ENCODE measurements at places on chromosomes 12 and 14. TPM values are rescaled to one million over a fixed set of nuclear protein-coding genes. Genes with fewer than 3 reads are reported as not detected.

- no peaks in the 10 kb centered on the region for H3K36me3 ChIP-seq
- no peak for DNase-seq
- peak overlapping the region; percentile 36 for H3K4me3 ChIP-seq
Observed at GRCh38 chr14:94907626-94908261, 137.8 kb upstream of the GSC start.

- H3K4me3 ChIP-seq = no peak overlapping the region
- H3K4me1 ChIP-seq = peaks cover 7% of the 10 kb centered on the region
- peak overlapping the region; percentile 74 for H3K27ac ChIP-seq
- no peaks in the 10 kb centered on the region for H3K36me3 ChIP-seq
Observed at GRCh38 chr12:64098709-64099354, 123.3 kb downstream of the KICS2 start.

- no peak for DNase-seq
- H3K27me3 ChIP-seq = no peaks in the 10 kb centered on the region
- H3K36me3 ChIP-seq = no peaks in the 10 kb centered on the region
- H3K27ac ChIP-seq = no peak overlapping the region
Observed at GRCh38 chr12:57627501-57628279, 5.3 kb downstream of the B4GALNT1 start.

GRCh38 chr14:77485256-77485655, 13.4 kb downstream of the ISM2 start:
- no peak for DNase-seq
- no peak overlapping the region for H3K27ac ChIP-seq
- no peaks in the 10 kb centered on the region for H3K36me3 ChIP-seq
- H3K27me3 ChIP-seq = no peaks in the 10 kb centered on the region
- H3K4me1 ChIP-seq = no peaks in the 10 kb centered on the region

DNA sequence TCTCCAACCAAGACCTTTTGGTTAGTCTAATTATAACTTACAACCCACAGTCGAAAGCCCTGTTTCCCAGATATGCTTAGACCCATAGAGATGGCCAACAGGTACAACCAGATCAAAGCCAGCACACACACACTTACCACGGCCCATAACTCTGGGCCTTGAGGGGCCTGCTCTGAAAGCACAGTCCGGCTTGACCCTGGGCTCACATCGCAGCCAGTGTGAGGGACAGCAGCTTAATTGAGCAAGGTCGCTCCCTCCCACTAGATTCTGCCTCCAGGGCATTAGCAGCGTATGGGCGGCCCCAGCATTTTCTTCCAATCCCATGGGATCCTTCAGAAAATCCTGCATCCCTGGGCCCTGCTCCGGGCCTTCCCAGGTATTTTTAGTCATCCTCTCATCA, 157.4 kb upstream of the FKBP4 start:
- H3K27me3 ChIP-seq = no peaks in the 10 kb centered on the region
- H3K4me3 ChIP-seq = no peak overlapping the region
- H3K4me1 ChIP-seq = no peaks in the 10 kb centered on the region
- no peaks in the 10 kb centered on the region for H3K36me3 ChIP-seq

DNA sequence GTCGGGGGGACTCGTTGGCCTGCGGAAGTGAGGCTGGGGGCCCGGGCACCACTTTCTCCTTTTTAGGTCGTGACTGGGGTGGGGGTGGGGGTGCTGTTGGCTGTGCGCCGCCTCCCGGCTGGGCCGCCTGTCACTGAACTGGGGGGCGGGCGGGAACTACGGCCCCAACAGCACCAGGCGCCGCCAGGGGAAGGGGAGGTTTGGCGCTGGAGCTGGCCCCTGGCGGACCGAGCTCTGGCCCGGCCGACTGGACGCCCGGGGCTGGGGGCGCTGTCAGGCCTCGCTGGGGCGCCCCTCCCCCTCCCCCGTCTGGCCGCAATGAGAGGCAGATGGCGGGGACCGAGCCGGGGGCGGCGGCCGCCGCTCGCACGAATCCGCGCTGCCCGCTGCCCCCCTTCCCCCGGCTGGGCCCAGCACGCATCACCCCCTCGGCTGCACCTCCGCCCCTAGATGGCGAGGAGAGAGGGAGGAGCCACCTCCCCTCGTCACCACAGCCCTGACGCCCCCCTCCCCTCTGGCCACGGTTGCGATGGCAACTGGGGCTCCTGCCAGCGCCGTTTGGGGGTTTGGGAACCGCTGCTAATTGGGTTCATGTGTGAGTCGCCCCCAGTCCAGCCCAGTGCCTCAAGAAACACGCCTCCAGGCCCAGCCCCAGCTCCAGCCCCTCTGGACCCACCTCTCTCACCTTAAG, 723 bp downstream of the NFATC4 start:
- no peaks in the 10 kb centered on the region for H3K27me3 ChIP-seq
- peaks cover 5% of the 10 kb centered on the region for H3K4me1 ChIP-seq
- peak overlapping the region; percentile 98 for H3K27ac ChIP-seq
- peak; percentile 58 for DNase-seq
- no peaks in the 10 kb centered on the region for H3K36me3 ChIP-seq

DNA sequence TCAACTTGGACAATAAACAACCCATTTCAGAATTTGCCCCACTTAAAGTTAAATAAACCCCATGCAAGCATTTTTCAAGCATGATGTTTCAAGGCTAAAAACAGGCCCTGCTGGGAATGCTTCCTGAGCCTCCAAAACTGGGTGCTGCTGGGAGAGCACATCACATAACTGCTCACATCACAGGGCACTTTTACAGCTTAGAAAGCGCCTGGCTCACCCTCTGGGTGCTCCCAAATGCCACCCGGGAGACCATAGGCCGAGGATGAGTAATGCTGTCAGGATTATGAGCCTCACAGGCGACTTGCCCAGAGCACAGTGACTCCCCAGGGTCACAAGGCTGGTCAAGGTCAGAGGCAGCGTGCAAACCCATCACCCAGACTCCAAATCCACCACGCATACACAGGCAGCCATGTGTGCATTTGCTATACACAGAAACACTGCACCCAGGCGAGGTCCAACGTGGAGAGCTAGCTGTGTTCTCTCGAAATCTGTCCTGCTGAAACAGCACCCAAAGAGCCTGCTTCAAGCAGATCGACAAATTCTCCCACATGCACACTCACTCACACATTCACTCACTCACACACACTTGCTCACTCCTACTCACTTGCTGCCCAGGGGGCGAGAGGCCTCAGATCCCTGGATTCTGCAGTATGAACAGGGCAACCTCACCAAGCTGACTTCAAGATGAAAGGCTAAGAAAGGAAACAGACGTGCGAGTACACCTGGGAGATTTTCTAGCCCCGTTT, 58.7 kb downstream of the ITPK1 start:
- H3K27ac ChIP-seq = no peak overlapping the region
- H3K36me3 ChIP-seq = no peaks in the 10 kb centered on the region
- no peak overlapping the region for H3K4me3 ChIP-seq
- no peaks in the 10 kb centered on the region for H3K4me1 ChIP-seq

GRCh38 chr14:104280902-104281767, 142.7 kb downstream of the KIF26A start:
- peak; percentile 40 for DNase-seq
- no peaks in the 10 kb centered on the region for H3K4me1 ChIP-seq
- no peak overlapping the region for H3K4me3 ChIP-seq
- peaks cover 37% of the 10 kb centered on the region for H3K27me3 ChIP-seq

DNA sequence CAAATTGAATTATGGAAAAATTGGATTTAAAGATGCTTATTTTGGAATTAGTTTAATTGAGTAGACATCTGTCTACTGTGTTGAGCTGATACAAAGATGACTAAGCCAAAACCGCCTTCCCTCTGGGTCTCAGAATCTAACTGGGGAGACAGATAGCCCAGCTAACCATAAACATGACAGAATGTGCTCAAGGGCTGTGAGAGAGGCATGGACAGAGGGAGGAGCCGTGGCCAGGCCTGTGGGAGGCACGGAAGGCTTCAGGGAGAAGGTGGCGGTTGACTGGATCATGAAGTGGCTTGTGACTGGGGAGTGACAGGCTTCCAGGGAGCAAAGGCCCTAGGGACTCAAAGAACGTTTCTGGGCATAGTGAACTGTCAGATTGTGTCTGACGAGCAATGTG, 74.6 kb downstream of the DACT1 start:
- H3K27ac ChIP-seq = no peak overlapping the region
- no peaks in the 10 kb centered on the region for H3K27me3 ChIP-seq
- no peaks in the 10 kb centered on the region for H3K4me1 ChIP-seq
- H3K4me3 ChIP-seq = no peak overlapping the region
- H3K36me3 ChIP-seq = no peaks in the 10 kb centered on the region

GRCh38 chr14:62943202-62943601, 102.1 kb downstream of the KCNH5 start:
- H3K27me3 ChIP-seq = no peaks in the 10 kb centered on the region
- no peak overlapping the region for H3K27ac ChIP-seq
- no peaks in the 10 kb centered on the region for H3K4me1 ChIP-seq
- DNase-seq = no peak
- no peaks in the 10 kb centered on the region for H3K36me3 ChIP-seq

- no peak for DNase-seq
- no peaks in the 10 kb centered on the region for H3K36me3 ChIP-seq
- no peak overlapping the region for H3K4me3 ChIP-seq
- H3K27ac ChIP-seq = no peak overlapping the region
- H3K4me1 ChIP-seq = no peaks in the 10 kb centered on the region
- no peaks in the 10 kb centered on the region for H3K27me3 ChIP-seq
Observed at GRCh38 chr14:42028607-42029006, 421.9 kb downstream of the LRFN5 start.

The TNFAIP2 gene
- 76.5 TPM for total RNA-seq

DNA sequence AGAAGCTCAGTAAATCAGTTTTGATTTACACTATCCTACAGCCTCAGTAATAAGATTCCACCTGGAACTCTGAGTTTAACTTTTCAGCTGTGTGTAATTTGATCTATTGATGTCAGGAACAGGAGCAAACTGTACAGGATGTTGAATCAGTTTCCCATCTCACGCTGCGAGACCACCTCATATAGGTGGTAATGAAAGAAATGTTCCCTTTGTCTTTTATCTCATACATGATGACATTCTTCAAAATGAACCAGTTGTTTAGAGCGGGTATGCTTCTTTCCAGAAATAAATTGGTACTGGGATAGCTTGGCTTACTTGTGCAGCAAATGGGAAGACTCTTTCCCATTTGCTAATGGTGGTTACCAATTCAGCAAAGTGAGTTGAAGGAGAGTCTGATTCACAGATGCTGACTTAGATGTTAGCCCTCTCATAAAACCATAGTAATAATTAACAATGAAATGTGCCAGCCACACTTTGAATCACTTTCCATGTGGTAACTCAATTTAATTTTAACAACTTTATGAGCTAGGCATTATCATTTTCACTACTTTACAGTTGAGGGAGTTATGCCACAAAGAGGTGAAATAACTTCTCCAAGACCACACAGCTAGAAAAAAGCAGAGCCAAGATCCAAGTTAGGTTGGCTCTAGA, 251.5 kb downstream of the PAWR start:
- H3K36me3 ChIP-seq = no peaks in the 10 kb centered on the region
- H3K27ac ChIP-seq = no peak overlapping the region
- no peaks in the 10 kb centered on the region for H3K27me3 ChIP-seq

DNA sequence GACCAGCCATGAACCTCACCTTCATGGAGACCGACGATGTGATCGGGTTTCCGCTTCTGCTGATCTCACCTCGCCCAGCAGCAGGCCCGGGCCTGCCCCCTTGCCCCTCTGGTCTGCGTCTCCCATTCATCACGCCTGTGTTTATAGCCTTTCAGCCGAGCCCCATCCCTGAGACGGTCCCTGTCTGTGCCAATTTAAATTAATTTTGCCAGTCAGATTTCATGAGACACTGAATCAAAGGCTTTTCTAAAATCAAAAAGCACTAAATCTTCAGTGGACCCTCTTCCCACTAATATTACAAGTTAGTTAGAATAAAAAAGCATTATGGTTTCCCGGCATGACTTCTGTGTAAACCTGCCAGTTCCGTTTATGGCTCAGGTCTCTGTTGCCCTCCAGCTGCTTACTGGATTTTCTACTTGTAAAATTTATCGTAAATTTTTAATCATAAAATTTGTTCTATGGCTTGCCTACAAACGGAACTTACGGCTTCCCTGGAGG, 155.9 kb downstream of the ESRRB start:
- no peak overlapping the region for H3K27ac ChIP-seq
- no peaks in the 10 kb centered on the region for H3K4me1 ChIP-seq
- H3K4me3 ChIP-seq = no peak overlapping the region

The KRT85 gene
- total RNA-seq = not detected

- H3K27me3 ChIP-seq = no peaks in the 10 kb centered on the region
- no peaks in the 10 kb centered on the region for H3K4me1 ChIP-seq
- DNase-seq = no peak
- H3K36me3 ChIP-seq = no peaks in the 10 kb centered on the region
- H3K27ac ChIP-seq = no peak overlapping the region
Observed at GRCh38 chr14:35158951-35159653, 36.8 kb downstream of the PRORP start.

DNA sequence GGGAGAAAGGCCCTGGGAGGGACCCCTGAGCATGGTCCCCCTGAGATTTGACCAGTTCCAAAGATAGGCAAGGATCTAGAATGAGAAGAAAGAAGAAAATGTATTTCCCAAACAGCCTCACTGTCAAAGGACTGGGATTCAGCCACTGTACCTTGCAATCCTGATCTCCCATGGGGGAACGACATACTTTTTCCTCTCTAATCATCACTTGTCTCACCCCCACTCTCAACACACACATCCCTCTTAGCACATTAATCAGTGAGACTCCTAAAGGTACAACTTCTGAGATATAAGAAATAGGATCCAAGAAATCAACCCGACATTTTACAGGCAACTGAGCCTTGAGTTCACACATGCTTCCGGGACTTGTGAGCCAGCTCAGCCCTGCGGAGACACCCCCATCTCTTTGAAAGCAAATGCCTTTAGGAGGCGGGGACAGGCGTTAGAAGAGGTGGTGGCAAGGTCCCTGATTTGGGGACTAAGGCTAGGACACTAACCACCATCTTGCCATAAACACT, 1.4 kb downstream of the MAP3K9 start:
- H3K27ac ChIP-seq = peak overlapping the region; percentile 90
- no peaks in the 10 kb centered on the region for H3K36me3 ChIP-seq
- H3K27me3 ChIP-seq = no peaks in the 10 kb centered on the region
- DNase-seq = no peak
- H3K4me3 ChIP-seq = peak overlapping the region; percentile 79

- no peaks in the 10 kb centered on the region for H3K27me3 ChIP-seq
- H3K4me3 ChIP-seq = no peak overlapping the region
- no peak overlapping the region for H3K27ac ChIP-seq
- H3K4me1 ChIP-seq = no peaks in the 10 kb centered on the region
Observed at GRCh38 chr12:104823985-104824461, 134.1 kb downstream of the SLC41A2 start.

GRCh38 chr12:10557766-10558165, 52.1 kb downstream of the EIF2S3B start:
- no peaks in the 10 kb centered on the region for H3K36me3 ChIP-seq
- no peak overlapping the region for H3K4me3 ChIP-seq
- no peaks in the 10 kb centered on the region for H3K4me1 ChIP-seq
- no peak overlapping the region for H3K27ac ChIP-seq

DNA sequence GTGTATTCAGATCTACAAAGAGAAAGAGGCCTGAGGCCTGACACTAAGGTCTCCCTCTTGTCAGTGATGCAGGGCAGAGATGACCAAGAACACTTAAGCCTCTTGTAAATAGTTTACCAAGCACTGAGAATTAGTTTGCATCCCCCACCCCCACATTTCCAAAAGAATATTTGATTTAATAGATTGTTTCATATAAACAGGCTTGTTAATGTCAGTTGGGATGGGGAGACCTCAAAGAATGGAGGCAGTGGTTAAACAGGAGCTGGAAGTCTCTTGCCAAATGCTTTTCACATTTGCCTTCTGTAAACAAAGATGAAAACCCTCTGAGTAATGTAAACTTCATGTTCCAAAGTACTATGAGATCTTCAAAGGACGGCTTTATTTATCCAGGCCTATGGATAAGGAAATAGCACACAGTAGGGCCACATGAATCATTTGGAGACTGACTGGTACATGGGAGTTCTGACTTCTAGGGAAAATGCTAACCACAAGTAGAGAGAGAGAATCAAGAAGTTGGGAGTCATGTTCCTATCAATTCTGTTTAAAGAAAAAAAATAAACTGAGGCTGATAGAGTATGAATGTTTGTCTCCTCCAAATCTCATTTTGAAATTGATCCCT, 234.7 kb downstream of the ANO2 start:
- no peak for DNase-seq
- H3K4me1 ChIP-seq = no peaks in the 10 kb centered on the region
- H3K27ac ChIP-seq = no peak overlapping the region
- no peaks in the 10 kb centered on the region for H3K27me3 ChIP-seq
- H3K4me3 ChIP-seq = no peak overlapping the region
